NK-92 treated with Interleukin-12 subunit alpha and Interleukin-12 subunit beta, amount 100 ng/mL, for 24 hours (cell line): ENCODE measurements at places on chromosomes 11 and 22.

GRCh38 chr22:48584170-48584569 is 1243.5 kb downstream of the BRD1 start:
- no peak for DNase-seq

GRCh38 chr11:61869708-61870451 is 21.5 kb downstream of the FADS3 start:
- no peak for DNase-seq

DNA sequence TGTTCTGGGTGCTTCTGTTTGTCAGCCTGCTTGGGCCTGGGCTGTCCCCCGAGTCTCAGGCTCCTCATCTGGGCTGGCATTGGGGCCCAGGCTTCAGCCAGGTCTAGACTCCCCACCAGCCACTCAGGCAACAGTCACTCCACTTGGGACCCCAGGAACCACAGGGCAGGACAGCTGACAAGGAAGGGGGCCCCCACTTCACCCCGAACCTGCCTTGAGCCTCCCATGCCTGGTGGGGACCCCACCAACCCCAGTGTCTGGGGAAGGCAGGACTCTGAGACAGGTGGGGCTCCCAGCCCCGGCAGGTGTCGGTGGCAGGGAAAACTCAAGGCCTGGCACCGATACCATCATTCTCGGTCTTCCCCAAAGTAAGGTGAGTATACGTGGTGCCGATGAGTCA is 11.7 kb upstream of the LTO1 start:
- no peak for DNase-seq

DNA sequence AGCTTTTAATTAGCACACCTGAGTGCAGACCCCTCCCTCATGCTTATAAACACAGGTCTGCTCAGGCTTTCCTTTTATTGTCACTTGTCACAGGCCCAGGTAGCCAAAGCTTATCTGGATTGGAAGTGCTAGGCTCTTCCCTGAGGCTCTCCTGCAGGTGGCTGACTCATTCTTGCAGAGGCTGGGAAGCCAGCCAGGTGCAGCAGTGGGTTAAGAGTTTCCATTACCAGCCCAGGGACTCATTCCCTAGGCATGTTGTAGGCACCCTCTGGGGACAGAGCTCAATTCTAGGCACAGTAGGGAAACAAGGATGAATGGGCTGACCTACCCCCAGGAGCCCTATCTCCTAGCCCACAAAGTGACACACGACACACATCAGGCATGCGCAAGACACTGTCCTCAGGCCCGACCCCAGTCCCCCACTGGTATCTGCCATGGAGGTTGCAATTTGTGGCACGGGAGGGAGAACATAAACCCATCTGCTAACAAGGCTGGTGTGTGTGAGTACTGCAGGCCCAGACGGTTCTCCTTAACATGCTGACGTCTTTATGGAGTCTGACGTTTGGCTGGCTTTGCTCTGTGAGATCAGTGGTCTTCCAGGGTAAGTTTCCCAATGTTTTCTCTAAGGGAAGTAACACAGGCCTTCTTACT is 94.2 kb downstream of the ABTB2 start:
- DNase-seq, result no peak

DNA sequence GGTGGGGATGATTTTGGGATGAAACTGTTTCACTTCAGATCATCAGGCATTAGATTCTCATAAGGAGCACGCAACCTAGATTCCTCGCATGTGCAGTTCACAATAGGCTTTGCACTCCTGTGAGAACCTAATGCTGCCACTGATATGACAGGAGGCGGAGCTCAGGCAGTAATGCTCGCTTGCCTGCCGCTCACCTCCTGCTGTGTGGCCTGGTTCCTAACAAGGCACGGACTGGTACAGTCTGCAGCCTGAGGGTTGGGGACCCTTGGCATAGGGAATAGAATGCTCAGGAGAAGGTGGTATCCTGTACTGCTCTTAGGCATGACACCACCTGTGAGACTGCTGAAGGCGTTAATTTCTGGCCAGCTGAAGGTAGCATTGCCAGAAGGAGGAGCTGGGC is 47.0 kb downstream of the STIM1 start:
- no peak for DNase-seq

- no peak for DNase-seq
These were observed 14.6 kb downstream of the CAPN5 start for GRCh38 chr11:77081381-77081851.

DNA sequence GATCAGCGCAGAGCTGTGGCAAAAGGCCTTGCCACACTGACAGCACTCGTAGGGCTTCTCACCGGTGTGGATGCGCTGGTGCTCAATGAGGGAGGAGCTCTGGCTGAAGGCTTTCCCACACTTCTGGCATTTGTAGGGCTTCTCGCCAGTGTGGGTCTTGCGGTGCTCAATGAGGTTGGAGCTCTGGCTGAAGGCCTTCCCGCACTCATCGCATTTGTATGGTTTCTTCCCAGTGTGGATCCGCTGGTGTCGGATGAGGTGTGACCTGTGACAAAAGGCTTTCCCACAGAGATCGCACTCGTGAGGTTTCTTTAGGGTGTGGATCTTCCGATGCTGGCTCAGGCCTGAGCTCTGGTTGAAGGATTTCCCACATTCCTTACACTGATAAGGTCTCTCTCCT is 6.9 kb downstream of the ZNF70 start:
- DNase-seq, result no peak

GRCh38 chr11:11292839-11293238 is 60.2 kb downstream of the CSNK2A3 start:
- no peak for DNase-seq

DNA sequence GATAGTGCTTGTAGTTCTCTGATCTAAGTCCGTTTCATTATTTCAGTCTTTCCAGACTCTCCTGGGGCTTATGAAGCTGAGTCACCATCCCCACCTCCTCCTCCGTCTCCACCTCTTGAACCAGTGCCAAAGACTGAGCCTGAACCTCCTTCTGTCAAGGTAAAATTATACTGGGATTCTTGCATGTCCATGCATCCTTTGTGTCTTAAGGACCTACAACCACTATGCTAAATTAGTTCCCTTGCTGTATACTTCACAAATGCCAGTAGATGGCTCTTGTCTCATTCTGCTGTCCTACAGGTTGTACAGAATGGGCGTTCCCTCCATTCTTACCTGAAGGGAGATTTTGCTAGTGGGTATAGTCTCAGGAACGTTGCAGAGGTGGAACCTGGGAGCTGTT is 42.2 kb downstream of the POLD3 start:
- DNase-seq, result no peak

- DNase-seq, result no peak
These were observed 1396.2 kb upstream of the TENM4 start for GRCh38 chr11:80837051-80837450.

DNA sequence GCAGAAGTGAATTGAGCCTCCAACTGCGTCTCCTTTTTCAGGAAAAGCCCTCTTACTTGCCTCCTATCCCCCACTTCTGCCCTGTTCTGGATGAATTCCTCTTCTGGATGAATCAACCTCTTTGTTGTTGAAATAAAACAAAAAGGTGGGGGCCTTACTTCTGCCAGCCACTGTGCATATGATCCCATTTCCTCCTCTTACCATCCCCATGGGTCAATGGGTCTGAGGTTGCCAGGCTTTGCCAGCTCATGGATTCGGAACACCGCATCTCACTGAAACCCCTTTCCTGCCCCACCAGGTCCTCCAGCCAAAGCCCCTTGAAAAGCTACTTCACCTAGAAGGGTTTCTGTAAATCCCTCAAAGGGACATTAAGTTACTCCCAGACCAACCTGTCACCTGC is 3.7 kb upstream of the CHST1 start:
- DNase-seq, result no peak

DNA sequence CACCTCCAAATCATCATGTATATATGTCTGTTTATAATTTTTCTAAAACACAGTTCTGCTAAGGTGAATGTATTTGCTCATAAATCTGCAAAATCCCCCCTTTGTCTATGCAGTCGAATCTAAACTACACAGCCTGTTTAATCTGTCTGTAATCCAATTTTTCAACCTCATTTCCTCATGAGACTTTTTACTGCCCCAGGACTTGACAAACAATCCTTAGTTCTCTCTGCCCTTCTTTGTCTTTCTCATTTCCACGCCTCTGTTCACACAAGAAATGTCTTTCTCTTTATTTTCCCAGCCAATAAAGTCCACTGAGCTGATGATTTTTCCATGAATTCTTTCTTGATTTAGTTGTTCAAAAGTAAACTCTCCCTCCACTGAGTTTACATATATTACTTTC is 1154.3 kb downstream of the FAM181B start:
- no peak for DNase-seq

DNA sequence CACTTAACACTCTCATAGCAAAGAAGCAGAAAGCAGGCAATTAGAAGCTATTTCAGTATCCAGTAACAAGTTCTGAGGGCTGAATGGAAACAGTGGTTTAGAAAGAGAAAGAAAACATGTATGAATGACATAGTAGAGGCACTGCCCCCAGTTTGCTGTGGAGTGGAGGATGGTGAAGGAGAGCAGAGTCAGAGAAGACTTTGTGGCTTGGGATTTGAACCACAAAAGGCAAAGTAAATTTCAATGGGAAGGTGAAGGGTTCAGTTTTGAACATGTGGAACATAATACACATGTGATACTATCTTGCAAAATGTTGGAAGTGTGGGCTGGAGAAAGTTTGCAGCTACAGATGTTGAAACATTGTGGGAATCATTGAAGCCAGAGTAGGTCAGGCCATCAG is 81.4 kb downstream of the SNX19 start:
- DNase-seq, result no peak

DNA sequence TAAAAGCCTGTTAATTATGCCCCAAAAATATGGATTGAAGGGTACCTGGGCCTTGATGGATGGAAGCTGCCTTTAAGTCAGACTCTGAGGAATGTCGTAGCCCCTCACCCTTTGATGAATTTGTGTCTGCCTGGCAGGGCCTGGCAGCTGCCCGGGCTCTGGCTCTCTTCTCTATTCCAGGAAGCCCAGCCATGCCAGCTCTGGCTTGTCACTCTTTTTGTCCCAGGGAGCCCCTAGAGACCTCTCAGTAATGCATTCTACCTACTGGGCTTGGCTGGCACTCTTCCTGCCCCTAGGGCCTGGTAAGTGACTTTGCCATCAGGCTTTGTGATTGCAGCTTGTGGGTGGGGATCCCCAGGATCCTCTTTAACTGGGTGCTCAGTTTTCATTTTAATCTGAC is 103.8 kb downstream of the GRIK4 start:
- no peak for DNase-seq

DNA sequence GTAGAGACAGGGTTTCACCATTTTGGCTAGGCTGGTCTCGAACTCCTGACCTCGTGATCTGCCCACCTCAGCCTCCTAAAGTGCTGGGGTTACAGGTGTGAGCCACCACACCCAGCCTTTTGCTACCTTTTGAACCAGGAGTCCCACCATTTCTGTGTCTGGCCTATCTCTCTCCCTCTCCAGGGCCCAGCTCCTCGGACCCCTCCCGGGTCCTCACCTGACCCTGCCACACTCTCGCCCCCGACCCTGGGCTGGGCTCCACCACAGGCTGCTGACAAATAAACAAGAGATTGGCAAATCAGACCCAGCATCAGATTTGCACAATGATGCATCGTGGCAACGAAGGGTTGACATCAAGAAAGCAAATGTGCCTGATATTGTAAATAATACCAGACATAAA is 8.8 kb downstream of the KRTAP5-5 start:
- DNase-seq, result no peak

DNA sequence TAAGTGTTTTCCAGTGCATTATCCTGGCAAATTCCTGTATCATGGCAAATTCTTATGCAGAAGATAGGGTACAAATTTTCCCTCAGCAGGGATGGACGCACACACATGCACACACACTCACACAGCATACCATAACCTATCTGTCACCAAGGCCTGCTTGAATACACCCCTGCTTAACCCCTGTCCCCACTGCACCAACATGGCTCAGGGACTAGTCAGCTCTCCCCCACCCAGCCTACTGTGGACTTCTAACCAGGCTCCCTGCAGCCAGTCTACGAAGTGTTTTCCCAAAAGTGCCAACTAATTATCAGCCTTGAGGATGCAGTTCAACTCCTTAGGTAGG is 63.1 kb downstream of the RAB30 start:
- DNase-seq, result no peak

DNA sequence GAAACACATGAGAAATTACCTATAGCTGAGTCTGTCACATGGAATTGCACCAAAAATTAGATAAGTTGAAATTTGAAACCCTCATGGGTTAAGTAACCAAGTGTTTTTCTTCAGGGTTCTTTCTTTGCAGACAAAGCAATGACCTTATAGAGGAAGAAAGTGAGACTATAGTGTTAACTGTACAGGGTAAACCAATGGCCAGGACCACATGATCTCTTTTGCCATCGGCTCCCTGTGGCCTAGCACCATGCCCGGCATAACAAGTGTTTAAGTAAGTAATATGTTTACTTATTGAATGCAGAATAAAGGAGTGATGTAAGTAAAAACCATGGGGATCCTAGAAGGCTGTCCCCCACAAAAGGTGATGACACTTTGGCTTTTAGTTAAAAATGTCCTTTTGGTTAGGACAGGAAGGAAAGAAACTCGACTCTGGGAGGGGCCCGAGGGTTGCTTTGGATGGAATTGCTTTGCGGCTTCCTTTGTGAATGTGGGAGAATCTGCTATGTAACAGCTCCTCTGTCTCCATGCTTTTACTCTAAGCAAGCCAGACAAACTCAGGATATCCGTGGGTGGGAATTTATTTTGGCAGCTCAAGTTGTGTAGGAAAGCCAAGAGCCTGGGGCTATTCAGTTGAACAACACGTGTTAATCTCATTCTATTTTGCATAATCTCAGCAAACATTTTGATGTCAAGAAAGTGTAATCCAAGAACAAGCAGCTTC is 454.7 kb downstream of the INSC start:
- DNase-seq, result no peak

GRCh38 chr11:113564527-113565130 is 89.4 kb upstream of the DRD2 start:
- DNase-seq, result no peak

DNA sequence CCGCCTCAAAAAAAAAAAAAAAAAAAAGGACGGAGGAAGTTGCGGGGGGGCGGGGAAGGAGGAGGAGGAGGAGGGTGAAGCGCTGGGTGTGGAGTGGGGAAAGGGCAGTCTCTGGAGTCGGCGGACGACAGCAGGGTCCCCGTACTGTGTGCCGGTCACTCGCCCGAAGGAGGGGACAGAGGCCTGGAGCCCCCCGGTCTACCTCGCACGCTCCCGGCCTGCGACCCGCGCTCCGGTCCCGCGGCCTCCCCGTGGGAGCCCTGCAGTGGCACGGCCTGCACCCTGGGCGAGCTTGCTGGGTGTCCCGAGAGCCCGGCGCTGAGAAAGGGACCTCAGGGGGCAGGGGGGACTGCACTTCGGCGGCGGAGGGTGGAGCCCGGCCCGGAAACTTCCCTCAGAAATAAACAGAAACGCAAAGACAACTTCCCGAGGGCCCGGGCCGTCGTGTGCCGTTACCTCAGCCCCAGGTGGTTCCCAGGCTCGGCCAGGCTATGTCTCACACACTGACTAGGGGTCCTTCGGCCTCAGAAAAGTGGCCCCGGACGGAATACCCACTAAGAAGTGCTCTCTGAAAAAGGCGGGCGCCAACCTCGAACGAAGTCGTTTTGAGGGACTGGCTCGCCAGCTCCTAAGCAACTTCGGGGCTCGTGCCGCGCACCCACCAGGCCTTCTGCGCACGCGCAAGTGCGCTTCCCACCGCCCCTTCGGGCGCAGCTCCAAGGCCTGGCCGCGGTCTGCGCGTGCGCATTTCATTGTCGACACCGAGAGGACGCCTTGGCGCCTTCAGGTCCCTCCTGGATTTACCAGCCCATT is at the start of gene MAJIN:
MAJIN (minus strand) TSS at position 688 of the 813 bp plus-strand sequence. CDS start 12,703 bp downstream, outside the sequence.
- DNase-seq, result no peak

- no peak for DNase-seq
These were observed 241.9 kb upstream of the CTSC start for GRCh38 chr11:88579466-88579865.

GRCh38 chr11:22520521-22520920 is 105.1 kb downstream of the FANCF start:
- no peak for DNase-seq
